ENCODE measurements at places on chromosomes 4 and X. TPM values are rescaled to one million over a fixed set of nuclear protein-coding genes. Genes with fewer than 3 reads are reported as not detected.

DNA sequence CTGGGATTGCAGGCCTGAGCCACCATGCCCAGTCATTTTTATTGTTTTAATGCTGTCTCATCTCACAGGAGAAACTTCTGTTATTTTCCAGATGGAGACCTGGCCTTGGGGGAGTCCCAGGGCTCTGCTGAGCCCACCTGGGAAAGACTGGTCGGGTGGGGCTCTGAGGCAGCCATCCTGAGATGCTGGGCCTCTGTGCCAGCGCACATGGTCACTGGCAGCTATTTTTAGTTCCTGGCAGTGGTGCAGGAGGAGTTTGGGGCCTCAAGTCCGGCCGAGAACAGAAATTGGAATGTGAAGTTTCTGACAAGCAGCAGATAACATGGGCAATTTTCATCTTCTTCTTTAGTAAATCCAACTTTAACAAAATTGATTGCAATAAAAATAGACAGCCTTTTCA lies 44.5 kb downstream of the SORCS2 start:
- DNase-seq, result no peak
- no peaks in the 10 kb centered on the region for H3K36me3 ChIP-seq
- no peaks in the 10 kb centered on the region for H3K4me1 ChIP-seq
- no peak overlapping the region for H3K27ac ChIP-seq
- H3K4me3 ChIP-seq, result no peak overlapping the region

- peaks cover 7% of the 10 kb centered on the region for H3K4me1 ChIP-seq
- DNase-seq, result no peak
- peaks cover 9% of the 10 kb centered on the region for H3K36me3 ChIP-seq
- H3K27ac ChIP-seq, result no peak overlapping the region
Measured at GRCh38 chr4:2604614-2605013, 68.2 kb downstream of the FAM193A start.

- H3K27ac ChIP-seq, result no peak overlapping the region
- H3K36me3 ChIP-seq, result no peaks in the 10 kb centered on the region
- H3K27me3 ChIP-seq, result peaks cover 4% of the 10 kb centered on the region
- no peak overlapping the region for H3K4me3 ChIP-seq
- no peaks in the 10 kb centered on the region for H3K4me1 ChIP-seq
Measured at GRCh38 chrX:36963069-36963808, 44.9 kb upstream of the FAM47C start.

- H3K36me3 ChIP-seq, result no peaks in the 10 kb centered on the region
- H3K4me3 ChIP-seq, result no peak overlapping the region
- H3K4me1 ChIP-seq, result no peaks in the 10 kb centered on the region
- H3K27ac ChIP-seq, result no peak overlapping the region
Measured at GRCh38 chrX:23644744-23645143, 22.5 kb upstream of the PRDX4 start.

DNA sequence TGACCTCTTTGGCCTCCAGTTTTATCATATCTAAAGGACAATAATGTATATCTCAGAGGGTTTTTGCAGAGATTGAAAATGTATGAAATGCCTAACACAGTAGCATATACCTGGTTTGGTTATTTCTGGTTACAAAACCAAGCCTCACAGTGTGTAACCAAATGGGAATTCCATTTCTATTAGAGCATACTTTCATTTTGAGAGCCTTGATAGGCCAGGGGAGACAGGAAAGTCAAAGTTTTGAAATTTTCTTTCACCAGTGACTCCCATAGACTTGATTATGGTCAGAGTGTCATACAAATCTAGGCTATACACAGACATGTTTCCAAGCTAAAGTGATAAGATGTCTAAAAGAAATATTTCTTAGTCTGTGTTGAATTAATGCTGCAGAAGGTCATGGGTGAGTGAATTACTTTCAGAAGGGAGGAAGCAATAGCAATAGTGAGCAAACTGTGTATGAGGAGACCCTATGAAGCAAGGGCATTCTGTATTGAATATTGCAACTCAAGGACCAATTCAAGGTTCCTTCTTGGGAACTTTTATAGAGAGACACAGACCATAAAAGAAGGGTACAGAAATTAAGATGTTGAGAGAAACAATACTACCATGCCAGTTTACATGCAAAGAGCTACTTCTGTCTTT lies 151.1 kb downstream of the PDE5A start:
- peaks cover 62% of the 10 kb centered on the region for H3K36me3 ChIP-seq
- no peaks in the 10 kb centered on the region for H3K27me3 ChIP-seq
- no peak for DNase-seq

The UPF3B gene
- 10.9 TPM for total RNA-seq

- H3K4me3 ChIP-seq, result no peak overlapping the region
- DNase-seq, result no peak
- no peaks in the 10 kb centered on the region for H3K27me3 ChIP-seq
- peaks cover 4% of the 10 kb centered on the region for H3K4me1 ChIP-seq
- H3K27ac ChIP-seq, result no peak overlapping the region
Measured at GRCh38 chrX:45619290-45619689, 418.6 kb upstream of the DIPK2B start.

DNA sequence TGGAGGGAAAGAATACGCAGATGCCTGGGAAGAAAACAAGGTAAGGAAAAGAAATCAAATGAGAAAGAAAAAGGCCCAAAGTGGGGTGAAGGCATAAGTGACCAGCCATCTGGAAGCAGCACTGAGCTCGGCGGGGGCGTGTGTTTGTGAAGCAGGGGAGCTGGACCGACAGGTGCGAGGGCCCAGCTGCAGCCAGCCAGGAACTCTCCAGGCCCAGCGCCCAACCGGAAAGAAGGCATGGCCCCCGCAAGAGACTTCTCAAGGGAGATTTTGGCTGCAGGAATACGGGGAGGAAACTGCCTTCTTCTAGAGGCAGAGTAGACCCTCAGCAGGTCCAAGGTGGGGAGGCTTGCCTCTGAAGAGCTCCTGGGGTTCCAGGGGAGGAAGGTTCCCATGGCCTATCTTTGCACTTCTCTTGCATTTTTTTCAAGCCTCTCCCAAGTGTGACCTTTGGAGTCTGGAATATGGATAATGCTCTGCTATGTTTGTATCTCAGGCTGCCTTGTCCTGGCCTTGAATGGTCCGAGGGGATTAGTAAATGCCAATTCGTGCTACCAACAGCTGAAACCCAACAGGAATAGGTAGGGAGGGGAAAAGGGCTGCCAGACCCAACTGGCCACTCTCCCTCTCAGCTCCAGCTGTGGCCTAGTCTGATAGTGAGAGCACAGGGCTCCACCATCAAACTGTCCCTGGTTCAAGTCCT lies 10.8 kb upstream of the CITED1 start:
- no peaks in the 10 kb centered on the region for H3K4me1 ChIP-seq
- H3K27me3 ChIP-seq, result no peaks in the 10 kb centered on the region
- H3K36me3 ChIP-seq, result no peaks in the 10 kb centered on the region
- no peak for DNase-seq
- H3K27ac ChIP-seq, result no peak overlapping the region

- no peaks in the 10 kb centered on the region for H3K27me3 ChIP-seq
- no peaks in the 10 kb centered on the region for H3K36me3 ChIP-seq
- H3K4me1 ChIP-seq, result peaks cover 9% of the 10 kb centered on the region
- no peak overlapping the region for H3K27ac ChIP-seq
Measured at GRCh38 chrX:45515262-45516215, 314.9 kb upstream of the DIPK2B start.

The PNMA6E gene
- total RNA-seq, result not detected

GRCh38 chrX:48965959-48966358 lies 5.7 kb downstream of the KCND1 start:
- no peak overlapping the region for H3K27ac ChIP-seq
- no peaks in the 10 kb centered on the region for H3K27me3 ChIP-seq
- peaks cover 4% of the 10 kb centered on the region for H3K4me1 ChIP-seq
- peaks cover 9% of the 10 kb centered on the region for H3K36me3 ChIP-seq
- DNase-seq, result no peak

The RHOXF1 gene
- not detected for total RNA-seq

The PDGFRA gene
- total RNA-seq, result not detected

- H3K36me3 ChIP-seq, result no peaks in the 10 kb centered on the region
- DNase-seq, result no peak
- no peaks in the 10 kb centered on the region for H3K27me3 ChIP-seq
- no peak overlapping the region for H3K4me3 ChIP-seq
Measured at GRCh38 chrX:104151037-104151436, 5.8 kb downstream of the SLC25A53 start.

The PNMA5 gene
- not detected for total RNA-seq

The ARHGAP36 gene
- not detected for total RNA-seq

The ADGRG4 gene
- not detected for total RNA-seq

DNA sequence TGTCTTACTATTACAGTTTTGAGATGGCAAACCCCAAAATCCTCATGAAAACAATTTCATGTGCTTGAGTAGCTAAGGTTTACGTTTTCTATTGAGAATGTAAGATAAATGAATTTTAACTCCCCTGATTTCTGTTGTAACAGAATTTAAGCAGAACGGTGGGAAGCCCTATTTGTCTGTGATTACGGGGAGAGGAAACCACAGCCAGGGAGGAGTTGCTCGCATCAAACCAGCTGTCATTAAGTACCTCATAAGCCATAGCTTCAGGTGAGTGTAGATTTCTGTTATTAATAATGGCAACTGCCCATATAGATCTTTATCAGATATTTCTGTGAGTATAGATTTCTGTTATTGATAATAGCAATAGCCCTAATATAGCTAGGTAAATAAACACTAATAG lies 44.2 kb upstream of the RHOH start:
- no peak overlapping the region for H3K27ac ChIP-seq
- H3K4me3 ChIP-seq, result peak overlapping the region; percentile 10
- no peaks in the 10 kb centered on the region for H3K27me3 ChIP-seq

GRCh38 chr4:24243641-24244040 lies 340.7 kb downstream of the DHX15 start:
- DNase-seq, result no peak
- H3K4me1 ChIP-seq, result no peaks in the 10 kb centered on the region
- H3K27me3 ChIP-seq, result no peaks in the 10 kb centered on the region
- no peak overlapping the region for H3K27ac ChIP-seq
- H3K36me3 ChIP-seq, result no peaks in the 10 kb centered on the region

DNA sequence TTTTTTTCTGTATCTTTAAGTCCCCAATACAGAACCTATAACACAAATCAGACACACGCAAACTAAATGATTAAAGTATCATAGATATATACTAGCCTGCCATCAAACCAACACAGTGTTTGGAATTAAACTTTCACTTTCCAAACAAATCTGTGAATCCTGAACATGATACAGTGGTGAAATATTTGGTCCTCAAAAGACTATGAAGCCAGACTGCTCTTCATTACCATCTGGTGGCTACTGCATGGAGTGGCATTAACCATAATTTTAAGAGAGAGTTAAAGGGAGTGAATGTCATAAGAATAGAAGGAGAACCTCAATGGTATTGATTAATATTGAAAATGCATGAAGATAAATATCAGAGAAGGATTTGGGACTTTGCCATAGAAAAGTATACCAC lies 9.2 kb upstream of the GABRA4 start:
- no peak overlapping the region for H3K4me3 ChIP-seq
- H3K27ac ChIP-seq, result no peak overlapping the region
- DNase-seq, result no peak

DNA sequence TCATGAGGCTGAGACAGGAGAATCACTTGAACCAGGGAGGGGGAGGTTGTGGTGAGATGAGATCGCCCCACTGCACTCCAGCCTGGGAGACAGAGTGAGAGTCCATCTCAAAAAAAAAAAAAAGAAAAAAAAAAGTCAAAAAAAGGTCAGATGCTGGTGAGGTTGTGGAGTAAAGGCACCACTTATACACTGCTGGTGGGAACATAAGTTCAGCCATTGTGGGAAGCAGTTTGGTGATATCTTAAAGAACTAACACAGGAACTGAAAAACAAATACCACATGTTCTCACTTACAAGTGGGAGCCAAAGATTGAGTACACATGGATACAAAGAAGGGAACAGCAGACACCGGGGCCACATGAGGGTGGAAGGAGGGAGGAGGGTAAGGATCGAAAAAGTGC lies 149.0 kb downstream of the PHF8 start:
- no peaks in the 10 kb centered on the region for H3K4me1 ChIP-seq
- no peak overlapping the region for H3K4me3 ChIP-seq
- no peak overlapping the region for H3K27ac ChIP-seq
- H3K27me3 ChIP-seq, result peaks cover 3% of the 10 kb centered on the region

DNA sequence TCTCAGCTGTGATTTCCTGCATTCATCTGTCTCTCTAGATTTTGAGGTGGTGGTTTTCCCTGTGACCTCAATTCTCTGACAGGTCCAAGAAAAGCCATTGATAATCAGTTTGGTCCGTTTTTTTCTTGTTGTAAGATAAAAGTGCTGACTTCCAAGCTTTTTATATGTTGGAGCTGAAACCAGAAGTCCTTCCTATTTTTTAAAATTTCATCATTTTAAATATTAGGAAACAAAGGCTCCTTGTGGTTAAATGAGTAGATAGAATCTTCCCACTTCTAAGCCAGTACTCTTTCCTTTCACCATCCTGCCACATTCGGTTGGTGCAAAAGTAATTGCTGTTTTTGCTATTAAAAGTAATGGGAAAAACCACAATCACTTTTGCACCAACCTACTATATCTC lies 18.3 kb downstream of the RNF175 start:
- no peaks in the 10 kb centered on the region for H3K4me1 ChIP-seq
- H3K36me3 ChIP-seq, result no peaks in the 10 kb centered on the region
- peaks cover 3% of the 10 kb centered on the region for H3K27me3 ChIP-seq
- H3K27ac ChIP-seq, result no peak overlapping the region
- no peak overlapping the region for H3K4me3 ChIP-seq
- no peak for DNase-seq

- H3K27ac ChIP-seq, result no peak overlapping the region
- DNase-seq, result peak; percentile 93
- H3K4me3 ChIP-seq, result no peak overlapping the region
- H3K4me1 ChIP-seq, result peaks cover 12% of the 10 kb centered on the region
- H3K36me3 ChIP-seq, result peaks cover 6% of the 10 kb centered on the region
Measured at GRCh38 chr4:1684506-1685234, 557 bp upstream of the FAM53A start.

GRCh38 chr4:18511727-18512126 lies 490.2 kb upstream of the LCORL start:
- no peak overlapping the region for H3K4me3 ChIP-seq
- no peak overlapping the region for H3K27ac ChIP-seq
- H3K36me3 ChIP-seq, result no peaks in the 10 kb centered on the region
- no peaks in the 10 kb centered on the region for H3K27me3 ChIP-seq

- H3K36me3 ChIP-seq, result no peaks in the 10 kb centered on the region
- H3K27me3 ChIP-seq, result peaks cover 7% of the 10 kb centered on the region
- DNase-seq, result no peak
- no peak overlapping the region for H3K4me3 ChIP-seq
- no peak overlapping the region for H3K27ac ChIP-seq
Measured at GRCh38 chr4:88144048-88144447, 14.4 kb downstream of the ABCG2 start.

- H3K4me3 ChIP-seq, result no peak overlapping the region
- peaks cover 47% of the 10 kb centered on the region for H3K4me1 ChIP-seq
- no peak overlapping the region for H3K27ac ChIP-seq
- H3K27me3 ChIP-seq, result no peaks in the 10 kb centered on the region
- DNase-seq, result peak; percentile 23
Measured at GRCh38 chrX:65871671-65872311, 168.1 kb downstream of the VSIG4 start.

GRCh38 chrX:149845385-149845784 lies 35.6 kb upstream of the MAGEA8 start:
- no peaks in the 10 kb centered on the region for H3K36me3 ChIP-seq
- H3K4me1 ChIP-seq, result no peaks in the 10 kb centered on the region
- DNase-seq, result no peak
- no peak overlapping the region for H3K27ac ChIP-seq
- H3K4me3 ChIP-seq, result no peak overlapping the region
- peaks cover 2% of the 10 kb centered on the region for H3K27me3 ChIP-seq
